ENCODE measurements at places on chromosomes 4 and X.

- no peak for DNase-seq
Measured at GRCh38 chr4:101785486-101785885, 5.0 kb upstream of the BANK1 start.

DNA sequence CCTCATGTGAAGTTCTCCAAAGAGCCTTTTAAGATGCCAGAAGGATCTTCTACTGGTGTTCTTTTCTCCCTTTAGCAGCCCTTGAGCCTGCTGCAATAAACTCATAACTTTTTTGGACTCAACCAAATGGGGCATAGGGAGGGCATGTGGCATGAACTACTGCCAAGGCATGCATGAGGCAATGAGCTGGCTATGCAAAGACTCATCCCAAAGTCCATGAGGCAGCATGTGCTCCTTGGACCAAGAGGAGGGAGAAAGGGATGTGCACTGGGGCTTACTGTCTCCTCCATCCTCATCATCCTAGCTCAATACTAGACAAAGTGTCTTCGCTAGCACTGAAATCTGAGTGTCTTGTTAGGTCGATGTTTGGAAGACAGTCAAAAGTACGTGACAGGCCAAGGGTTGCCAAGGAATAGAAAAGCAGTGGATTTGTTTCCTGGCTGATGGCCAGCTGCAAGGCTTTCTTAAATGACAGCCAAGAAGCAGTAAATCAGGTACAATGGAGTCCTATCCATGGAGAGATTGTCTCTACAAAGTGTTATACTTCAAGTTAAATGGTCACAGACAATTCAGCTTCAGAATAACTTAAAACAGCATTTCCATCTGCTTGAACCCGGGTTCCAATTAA is 44.5 kb upstream of the ATXN3L start:
- DNase-seq = peak; percentile 13

DNA sequence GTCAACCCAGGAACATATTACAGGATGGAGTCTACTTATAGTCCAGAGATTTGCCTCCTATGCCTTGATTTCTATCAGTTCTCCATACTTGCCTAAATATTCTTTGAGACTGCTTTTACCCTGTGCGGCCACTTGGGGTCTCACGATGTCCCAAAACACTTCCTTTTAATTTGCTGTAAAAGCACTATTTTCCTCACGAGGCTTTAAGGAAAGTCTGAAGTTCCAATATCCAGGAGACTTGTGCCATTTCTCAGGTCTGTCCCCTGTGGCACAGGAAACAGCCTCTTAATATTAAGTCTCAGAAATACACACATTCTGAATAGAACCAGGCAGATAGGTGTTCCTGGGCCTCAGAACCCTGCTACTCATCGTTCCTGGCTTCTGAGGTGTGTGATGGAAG is 142.9 kb downstream of the TMEM164 start:
- no peak for DNase-seq

DNA sequence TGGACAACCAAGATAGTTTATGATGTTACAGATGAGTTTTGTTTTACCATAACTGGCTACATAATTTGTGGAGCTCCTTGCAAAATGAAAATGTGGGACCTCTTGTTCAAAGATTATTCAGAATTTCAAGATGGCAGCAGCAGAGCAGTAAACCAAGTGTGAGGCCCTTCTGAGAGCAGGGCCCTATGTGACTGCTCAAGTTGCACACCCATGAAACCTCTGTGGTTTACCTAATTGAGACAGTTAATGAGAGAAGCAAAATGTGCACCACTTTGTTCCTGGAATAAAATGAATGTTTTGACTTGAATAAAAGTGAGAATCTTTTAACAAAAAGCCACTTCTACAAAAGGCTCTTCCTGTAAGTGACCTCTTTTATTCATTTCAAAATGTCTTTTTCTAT is 519.2 kb downstream of the RPA4 start:
- DNase-seq = no peak

- DNase-seq = no peak
Measured at GRCh38 chr4:146110871-146111485, 64.5 kb upstream of the LSM6 start.

- DNase-seq = no peak
Measured at GRCh38 chr4:115515366-115515765, 401.9 kb upstream of the NDST4 start.

- DNase-seq = no peak
Measured at GRCh38 chr4:98474408-98474844, 184.0 kb downstream of the TSPAN5 start.

DNA sequence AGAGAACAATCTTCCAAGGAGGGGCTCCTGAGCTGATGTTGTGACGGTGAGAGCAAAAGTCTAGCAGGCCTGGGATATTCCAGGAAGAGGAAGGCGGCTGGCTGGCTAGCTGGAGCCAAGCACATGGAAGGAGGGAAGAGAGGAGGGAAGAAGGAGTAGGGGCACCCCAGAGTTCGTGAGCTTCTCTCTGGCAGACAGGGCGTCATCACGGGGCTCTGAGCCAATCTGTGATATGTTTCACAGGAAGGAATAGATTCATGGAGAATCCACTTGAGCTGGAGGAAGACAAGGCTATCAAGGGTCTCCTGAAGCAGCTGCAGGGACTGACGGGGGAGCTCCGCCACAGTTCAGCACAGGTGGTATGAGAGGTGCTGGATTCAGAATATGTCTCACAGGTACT is 73.6 kb downstream of the DHRSX start:
- no peak for DNase-seq

GRCh38 chr4:15649914-15650545 is 5.1 kb downstream of the FBXL5 start:
- DNase-seq = no peak

DNA sequence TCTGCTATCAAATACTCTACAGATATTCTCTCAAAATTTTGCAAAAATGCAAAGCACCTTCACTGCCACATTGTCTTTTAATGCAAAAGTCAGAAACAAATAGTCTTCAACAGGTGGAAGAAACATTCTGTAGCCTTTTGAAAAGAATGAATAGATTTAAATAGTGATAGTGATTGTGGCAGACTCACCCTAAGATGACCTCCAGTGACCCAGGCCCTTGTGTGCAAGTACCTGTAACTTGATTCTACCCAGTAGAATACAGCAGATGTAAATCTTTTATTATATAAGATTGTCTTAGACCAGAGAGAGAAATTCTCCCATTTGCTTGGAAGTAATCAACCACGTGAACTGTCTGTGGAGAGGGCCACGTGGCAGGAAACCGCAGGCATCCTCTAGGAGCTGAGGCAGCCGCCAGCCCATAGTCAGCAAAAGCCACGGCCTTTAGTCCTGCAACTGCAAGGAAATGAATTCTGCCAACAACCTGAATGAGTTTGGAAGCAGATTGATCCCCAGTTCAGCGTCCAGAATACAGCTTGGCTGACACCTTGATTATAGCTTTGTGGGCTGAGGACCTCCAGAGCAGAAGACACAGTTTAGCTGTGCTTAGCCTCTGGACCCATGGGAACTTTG is 272.5 kb downstream of the ARHGAP10 start:
- DNase-seq = no peak
